ENCODE measurements at places on chromosomes 5 and 9.
A peak's percentile ranks its signal among the peaks of the same experiment; 100 is the strongest.

DNA sequence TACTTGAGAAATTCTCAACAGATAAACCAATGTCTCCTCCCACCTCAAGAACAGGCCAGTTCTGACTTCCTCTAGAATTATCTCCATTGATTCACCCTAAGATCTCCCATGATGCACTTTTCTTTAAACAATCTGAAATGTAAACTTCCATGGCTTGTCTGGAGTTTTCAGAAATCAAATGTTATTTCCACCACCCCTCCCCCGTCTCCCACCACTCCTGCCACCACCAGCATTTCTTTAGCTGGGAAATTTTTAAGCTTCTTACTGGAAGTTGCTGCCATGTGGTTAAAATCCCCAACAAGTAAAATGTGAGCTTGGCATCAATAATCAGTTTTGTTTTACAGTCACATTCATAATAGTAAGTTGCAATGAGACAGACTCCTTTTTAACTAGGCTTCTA is 32.8 kb upstream of the BASP1 start:
- no peak for DNase-seq

- DNase-seq = peak; percentile 57
Observed at GRCh38 chr9:90007516-90008440, 403.0 kb downstream of the GADD45G start.

GRCh38 chr5:53089481-53089991 is 20.0 kb downstream of the MOCS2 start:
- DNase-seq = no peak

GRCh38 chr9:138100711-138101350 is 223.2 kb downstream of the CACNA1B start:
- DNase-seq = no peak

GRCh38 chr5:63648376-63648775 is 313.9 kb downstream of the HTR1A start:
- DNase-seq = no peak

- no peak for DNase-seq
Observed at GRCh38 chr5:103801681-103802080, 239.1 kb upstream of the NUDT12 start.

GRCh38 chr5:59317774-59318205 is 575.7 kb downstream of the PDE4D start:
- peak; percentile 95 for DNase-seq

GRCh38 chr9:99633265-99633664 is 188.4 kb upstream of the NR4A3 start:
- no peak for DNase-seq

DNA sequence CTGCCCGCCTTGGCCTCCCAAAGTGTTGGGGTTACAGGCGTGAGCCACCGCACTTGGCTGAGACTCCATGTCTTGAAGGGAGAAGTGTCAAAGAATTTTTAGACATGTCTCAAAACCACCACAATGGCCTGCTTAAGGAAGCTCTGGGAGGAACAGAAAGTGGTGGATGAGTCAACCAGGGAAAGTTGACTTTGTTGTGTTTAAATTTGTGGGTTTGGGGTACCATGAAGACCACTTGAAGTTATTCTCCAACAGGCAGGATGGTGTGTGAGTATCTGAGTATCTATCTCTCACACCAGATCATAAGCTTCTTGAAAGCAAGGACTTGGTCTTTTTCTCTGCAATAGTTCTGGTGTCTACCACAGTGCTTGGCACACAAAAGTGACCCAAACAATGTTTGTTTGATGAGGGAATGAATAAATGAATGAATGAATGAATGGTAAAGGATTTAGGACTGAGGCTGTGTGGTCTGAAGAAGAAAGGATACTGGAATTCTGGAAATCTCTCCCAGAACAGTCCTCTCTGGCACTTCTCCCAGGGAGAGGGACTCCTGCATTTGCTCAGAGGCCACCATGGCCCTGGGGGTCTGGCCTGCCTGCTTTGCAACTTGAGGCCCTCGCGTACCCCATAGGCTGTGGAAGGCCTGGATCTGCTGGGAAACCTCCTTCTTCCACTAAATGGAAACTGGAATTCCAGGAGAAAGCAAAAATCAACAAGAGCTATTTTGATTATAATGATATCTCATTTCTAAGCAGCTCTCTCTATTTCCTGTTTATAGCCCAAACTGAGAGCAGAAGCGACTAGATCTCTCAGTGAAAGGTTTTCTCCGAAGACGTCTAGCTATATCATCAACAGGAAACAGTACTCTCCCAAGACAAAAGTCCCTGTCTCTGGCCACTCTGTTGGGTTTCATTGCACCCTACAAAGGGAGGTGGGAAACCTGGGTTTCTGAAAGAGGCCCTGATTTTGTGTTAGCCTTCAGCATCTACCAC is 187.9 kb downstream of the PALM2AKAP2 start:
- DNase-seq = peak; percentile 55

DNA sequence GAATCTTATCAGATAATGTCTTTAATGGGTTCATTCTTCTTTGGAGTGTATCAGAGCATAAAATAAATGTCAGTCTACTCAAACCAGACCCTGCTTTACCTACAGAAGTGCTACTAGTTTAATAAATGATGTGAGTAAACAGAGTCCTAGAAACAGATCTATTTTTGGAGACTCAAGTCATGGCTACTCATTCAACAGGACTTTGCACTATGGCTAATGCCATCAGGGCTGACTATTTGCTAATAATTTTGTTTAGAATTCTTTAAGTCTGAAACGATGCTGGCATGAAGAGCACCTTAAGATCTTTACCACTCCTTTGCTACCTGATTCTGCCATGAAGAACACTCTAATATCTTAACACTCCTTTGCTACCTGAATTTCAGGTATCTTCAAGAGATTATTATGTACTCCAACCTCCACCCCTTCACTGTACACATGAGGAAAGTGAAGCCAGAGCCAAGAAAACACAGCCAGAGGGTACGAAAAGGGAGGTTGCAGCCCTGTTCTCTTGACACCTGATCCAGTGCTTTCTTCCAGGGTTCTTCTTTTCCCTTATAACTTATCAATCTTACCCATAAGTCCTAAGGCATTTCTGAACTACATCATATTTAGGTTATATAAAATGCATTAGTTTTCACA is 62.4 kb downstream of the ZNF608 start:
- DNase-seq = no peak

DNA sequence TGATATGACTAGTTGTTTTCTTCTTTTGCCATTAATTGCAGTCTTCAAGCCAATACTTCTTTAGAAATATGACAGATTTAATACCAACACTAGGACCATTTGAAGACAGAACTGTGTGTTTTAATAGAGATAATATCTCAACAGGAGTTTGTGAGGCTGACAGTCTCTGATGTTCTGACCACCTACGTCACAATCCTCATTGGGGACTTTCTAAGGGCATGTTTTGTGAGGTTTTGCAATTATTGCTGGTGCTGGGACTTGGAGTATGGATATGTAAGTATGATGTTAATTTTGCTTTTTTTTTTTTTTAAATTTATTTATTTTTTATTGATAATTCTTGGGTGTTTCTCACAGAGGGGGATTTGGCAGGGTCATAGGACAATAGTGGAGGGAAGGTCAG is 147.6 kb downstream of the ALDH1A1 start:
- DNase-seq = no peak

DNA sequence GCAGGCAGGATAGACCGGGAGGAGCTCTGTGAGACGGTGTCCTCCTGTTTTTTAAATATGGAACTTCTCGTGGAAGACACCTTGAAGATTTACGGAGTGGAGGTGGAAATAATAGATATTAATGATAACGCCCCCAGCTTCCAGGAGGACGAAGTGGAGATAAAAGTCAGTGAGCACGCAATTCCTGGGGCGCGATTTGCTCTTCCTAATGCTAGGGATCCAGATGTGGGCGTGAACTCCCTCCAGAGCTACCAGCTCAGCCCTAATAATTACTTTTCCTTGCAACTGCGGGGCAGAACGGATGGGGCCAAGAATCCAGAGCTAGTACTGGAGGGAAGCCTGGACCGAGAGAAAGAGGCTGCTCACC is 621 bp downstream of the PCDHGA11 start:
- DNase-seq = no peak

DNA sequence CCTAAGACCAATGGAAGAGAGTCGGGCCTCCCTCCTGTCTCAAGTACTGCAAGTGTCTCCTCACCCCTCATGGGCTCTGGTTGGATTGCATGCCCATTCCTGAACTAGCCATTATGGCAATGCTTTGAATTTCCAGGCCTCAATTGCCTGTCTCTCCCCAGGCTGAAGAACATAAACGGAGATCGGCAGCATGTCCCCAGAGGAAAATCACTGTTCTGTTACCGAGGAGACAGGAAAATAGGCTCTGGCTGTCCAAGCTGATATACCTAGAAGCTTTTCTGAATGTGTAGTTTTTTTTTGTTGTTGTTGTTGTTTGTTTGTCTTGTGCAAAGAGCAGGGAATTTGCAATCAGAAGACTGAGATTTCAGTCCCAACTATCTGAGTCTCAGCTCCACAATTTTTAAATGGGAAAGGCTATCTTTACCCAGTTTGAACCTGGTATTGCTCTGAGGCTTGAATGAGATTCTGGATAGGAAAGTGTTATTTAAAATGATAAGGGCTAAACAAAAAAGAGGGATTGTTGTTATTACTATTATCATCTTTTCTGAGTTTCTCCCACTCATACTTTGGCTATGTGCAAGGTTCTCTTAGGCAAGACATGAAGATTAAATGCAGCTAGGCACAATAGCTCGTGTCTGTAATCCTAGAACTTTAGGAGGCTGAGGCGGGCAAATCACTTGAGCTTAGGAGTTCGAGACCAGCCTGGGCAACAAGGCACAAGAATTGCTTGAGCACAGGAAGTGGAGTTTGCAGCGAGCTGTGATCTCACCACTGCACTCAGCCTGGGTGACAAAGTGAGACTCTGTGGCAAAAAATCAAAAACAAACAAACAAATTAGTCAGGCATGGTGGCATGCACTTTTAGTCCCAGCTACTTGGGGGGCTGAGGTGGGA is 77.2 kb upstream of the KLF9 start:
- DNase-seq = no peak

DNA sequence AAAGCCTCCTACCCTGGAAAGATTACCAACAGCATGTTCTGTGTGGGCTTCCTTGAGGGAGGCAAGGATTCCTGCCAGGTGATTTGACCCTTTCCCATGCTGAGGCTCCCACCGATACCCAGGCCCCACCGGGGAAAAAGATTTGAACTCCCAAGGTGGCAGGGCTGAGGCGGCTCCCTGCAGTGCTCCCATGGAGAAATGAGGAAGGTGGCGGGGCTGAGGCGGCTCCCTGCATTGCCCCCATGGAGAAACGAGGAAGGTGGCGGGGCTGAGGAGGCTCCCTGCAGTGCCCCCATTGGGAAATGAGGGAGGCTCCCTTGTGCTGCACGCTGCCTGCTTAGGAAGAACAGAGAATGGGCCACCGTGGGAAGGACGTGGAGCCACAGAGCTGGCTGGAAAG is 3.2 kb downstream of the PRSS3 start:
- no peak for DNase-seq

GRCh38 chr5:133405275-133406034 is 206.9 kb downstream of the FSTL4 start:
- no peak for DNase-seq

GRCh38 chr9:126704892-126705766 is 91.4 kb downstream of the LMX1B start:
- peak; percentile 75 for DNase-seq

- no peak for DNase-seq
Observed at GRCh38 chr9:85738509-85738908, 3.2 kb downstream of the AGTPBP1 start.

GRCh38 chr5:53820119-53820801 is 259.8 kb downstream of the NDUFS4 start:
- no peak for DNase-seq

DNA sequence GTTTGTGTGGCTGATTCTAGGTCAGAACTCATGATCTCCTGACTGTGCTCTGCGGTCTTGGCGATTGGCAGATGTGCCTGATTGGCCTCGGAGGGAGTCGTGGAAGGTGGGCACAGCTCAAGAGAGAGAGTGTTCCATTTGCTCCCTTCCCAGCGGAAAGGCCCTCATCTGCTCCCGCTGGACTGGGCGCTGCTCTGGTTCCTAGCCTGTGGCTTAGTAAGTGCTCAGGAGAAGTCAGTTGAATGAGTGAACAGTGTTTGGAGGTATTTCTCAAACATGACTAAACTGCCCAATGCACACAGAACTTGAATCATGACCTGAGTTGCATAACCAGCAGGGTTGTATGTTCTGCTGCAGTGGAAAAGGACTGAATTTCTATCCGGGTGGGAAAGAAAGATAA is 120.2 kb upstream of the PITX1 start:
- no peak for DNase-seq

- no peak for DNase-seq
Observed at GRCh38 chr9:129863059-129863690, 27.9 kb downstream of the USP20 start.

DNA sequence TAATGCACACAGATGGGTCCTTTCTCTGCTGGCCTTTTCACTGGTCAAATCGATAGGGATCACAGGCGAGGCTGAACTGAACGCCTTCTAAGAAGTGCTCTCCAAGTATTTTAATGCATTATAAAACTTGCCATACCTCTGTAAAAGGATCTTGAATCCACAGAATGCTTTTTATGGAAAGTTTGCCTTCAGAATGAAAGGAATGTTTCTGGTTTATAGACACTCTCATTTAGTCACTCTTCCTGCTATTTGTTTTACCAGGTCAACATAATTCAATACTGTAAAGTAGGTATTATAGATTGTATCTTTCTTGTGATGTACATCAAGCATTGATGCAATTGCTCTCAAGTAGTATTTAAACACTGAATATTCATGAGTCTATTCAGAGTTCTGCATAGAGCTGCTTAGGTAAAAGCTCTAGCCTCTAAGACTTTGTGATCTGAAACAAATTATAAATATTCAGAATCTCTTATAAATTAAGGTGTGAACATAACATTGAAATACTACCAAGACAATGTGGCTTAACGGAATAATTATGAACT is 308.4 kb downstream of the ISL1 start:
- DNase-seq = no peak

DNA sequence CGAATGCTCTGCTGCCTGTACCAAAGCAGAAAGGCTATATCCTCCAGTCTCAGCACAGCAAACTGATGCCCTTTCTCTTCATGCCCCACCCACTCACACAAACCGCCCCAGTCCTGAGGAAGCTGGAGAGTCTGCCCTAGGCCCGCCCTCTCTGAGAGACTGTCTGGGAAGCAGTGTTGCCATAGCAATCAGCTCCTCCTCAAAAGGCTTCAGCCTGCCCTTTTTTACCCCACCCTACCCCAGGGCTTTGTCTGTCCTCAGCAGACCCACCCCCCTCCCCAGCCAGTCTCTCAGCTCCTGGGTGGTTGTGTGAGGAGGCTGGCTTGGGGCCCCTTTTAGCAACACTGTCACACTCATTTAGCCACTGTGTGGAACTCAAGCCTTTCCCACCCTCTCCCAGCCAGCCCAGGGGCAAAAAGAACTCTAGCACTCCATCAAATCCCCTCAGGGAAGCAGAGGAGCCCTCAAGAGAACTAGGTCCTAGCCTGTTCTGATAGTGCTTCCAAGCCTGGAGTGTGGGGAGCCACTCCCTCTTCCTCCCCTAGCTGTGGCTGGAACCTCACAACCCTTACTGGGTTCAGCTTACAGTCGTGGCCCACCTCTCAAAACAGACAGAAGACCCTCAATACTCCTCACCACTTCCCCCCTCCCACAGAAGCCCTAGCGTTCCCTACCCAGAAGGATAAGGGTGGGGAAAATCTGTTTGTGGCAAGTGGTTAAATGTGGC is 1.4 kb downstream of the ATOSB start:
- peak; percentile 96 for DNase-seq

Data from muscle of leg (tissue), 16 donors.